ENCODE measurements at places on chromosomes 7 and 10.

DNA sequence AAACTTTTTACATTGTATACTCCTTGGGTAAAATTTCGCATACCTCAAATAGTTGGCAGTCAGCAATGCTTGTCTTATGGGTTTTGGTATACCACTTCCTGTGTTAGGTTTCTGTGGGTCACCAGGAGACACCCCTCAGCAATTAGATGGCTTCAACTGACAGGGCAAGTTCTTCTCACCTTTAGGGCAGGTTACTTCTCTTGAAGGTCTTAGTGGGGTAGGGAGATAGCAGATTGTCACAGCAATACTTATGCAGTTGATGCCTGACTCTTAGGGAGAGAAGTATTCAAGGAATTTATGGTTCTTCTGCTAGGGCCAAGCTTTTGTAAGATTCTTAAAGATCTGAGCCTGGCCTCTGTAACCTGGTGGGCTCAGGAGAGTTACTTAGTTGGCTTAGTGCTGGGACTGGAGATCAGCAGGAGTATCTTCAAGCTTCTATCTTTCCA is 42.9 kb downstream of the MKLN1 start:
- no peak for DNase-seq

GRCh38 chr10:78362406-78363022 is 328.9 kb downstream of the RPS24 start:
- no peak for DNase-seq

- DNase-seq, result no peak
Observed at GRCh38 chr7:85014936-85015660, 171.8 kb downstream of the SEMA3D start.

DNA sequence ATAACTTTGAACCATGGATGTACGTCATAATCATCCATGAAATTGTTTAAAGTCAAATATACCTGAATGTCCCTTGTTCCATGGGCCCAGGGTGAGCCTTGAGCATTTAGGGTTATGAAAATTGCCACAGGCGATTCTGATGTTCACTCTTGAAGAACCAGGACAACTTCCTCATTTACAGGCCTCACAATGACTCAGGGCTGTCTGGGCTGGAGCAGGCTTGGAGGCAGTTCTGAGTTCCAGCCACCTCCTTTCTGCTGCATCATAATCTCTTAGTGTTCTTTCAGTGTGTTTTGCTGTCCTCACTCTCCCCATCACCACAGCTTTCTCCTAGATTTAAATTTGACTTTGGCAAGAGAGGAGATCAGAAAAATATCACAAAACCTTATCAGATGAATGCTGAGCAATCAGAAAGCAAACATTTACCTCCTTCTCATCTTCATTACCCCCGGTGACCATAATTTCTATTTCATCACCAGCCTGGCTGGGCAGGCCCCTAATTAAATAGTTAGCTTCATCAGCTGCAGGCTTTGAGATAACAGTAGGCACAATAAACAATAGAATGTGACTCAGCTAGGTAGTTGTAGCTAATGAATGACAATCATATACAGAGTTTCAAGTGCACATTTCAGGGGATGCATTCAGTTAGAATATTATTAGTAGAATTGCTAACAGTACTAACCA is 571.0 kb downstream of the SH2D4B start:
- DNase-seq, result no peak

DNA sequence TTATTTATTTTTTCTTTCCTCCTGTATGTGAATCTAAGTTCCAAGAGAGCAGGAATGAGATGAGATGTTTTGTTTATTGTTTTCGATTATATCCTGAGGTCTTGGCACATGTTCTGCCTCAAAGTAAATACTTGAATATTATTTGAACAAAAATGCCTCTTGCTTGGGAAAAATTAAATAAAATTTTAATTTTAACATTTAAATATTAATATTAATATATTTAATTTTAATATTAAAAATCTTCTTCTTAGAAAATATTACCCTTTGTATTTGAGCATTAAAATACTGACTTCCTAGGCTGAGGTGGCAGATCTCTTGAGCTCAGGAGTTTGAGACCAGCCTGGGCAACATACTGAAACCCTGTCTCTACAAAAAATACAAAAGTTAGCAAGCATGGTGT is 123.4 kb upstream of the SEMA3D start:
- no peak for DNase-seq

DNA sequence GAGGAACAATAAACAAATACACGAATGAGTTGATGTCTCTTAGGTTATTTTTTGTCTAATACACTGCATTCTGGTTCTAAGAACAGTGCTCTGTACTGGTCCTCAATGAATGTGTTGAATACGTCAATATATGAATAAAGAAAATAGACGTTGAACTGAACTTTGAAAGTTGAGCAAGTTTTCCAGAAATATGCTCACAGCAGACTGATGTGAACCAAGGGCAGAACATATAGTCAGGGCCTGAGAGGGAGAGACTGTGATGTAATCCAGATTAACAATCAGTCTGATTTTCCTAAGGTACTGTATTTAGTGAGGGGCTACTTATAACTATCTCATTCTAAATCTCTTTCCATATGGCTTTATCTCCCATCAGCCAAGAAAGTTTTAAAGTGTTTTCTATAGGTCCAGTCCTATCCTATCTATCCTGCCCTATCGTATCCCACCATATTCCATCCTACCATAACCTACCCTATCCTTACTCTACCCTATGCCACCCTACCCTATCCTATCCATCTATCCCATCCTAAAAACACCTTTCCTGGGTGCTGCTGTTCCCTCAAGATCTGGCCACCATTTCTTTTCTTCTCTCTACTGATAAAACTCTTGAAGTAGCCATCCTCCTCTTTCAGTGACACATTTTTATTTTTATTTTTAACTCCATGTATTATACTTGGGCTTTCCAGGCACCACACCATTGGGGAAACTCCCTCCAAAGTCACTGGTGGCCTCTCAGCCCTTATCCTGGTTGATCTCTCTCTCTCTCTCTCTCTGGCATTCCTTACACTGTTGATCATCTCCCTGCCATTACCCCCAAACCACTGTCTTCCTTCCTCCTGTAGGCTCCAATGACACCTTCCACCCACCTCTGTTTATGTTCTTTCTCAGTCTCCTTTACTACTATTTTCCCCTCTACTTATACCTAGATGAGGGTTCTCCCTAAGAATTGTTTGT is 212.3 kb upstream of the SLC26A5 start:
- DNase-seq, result no peak

DNA sequence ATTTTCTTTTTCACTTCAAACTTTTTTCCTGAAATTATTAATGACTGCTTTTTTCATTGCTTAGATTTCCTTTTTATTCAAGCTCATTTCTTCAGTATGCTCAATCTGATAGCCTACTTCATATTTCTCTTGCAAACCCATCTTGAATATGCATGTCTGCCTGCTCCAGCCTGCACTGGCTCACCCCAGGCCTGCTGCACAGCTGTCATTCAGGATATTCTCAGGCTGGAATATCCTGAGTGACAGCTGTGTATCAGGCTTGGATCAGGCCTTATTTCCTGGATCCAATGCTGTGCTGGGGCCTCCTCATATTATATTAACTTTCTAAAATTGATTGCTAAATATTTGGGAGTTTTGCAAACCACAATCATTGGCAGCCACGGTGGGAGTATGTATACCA is 120.2 kb upstream of the TNS3 start:
- DNase-seq, result no peak

GRCh38 chr7:66099232-66099550 is 15.5 kb upstream of the CRCP start:
- no peak for DNase-seq

- no peak for DNase-seq
Observed at GRCh38 chr7:12706900-12707536, 19.6 kb downstream of the ARL4A start.

GRCh38 chr10:11799736-11800080 is 23.4 kb upstream of the PROSER2 start:
- no peak for DNase-seq

DNA sequence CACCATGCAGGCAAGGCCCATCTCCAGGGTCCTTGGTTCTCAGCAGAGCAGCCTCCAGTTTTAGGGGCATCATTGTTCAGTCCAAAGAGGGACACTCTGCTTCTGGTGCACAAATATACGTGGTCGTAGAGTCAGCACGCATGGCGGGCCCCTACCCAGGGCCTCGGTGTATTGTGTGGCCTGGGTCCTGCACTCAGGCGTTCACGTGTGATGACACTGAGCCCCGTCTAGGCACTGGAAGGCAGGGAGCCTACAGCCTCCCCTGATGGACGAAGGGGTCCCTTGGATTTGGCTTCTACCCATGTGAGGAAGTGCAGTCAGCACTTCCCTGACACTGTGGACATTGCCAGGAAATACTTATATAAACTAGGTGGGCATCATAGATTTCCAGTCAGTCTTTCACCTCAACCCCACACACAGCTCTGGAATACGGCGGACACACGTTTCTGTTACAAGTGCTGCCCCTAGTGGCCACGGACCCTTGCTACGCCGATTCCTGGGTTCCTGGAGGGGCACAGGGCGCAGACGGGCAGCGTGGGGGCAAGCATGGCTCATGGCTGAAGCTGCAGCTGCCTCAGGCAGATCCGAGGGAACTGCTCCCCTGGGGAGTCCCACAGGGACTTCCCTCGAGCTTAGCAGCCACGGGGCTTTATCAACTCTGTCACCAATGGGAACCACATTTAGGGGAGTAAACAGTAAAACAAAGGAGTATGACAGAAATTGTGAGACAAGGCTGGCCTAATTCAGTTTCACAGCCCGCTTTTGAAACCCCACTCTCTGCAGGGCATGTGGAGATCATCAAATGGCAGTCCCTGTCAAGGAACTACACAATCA is 25.4 kb downstream of the AIFM2 start:
- DNase-seq, result no peak

DNA sequence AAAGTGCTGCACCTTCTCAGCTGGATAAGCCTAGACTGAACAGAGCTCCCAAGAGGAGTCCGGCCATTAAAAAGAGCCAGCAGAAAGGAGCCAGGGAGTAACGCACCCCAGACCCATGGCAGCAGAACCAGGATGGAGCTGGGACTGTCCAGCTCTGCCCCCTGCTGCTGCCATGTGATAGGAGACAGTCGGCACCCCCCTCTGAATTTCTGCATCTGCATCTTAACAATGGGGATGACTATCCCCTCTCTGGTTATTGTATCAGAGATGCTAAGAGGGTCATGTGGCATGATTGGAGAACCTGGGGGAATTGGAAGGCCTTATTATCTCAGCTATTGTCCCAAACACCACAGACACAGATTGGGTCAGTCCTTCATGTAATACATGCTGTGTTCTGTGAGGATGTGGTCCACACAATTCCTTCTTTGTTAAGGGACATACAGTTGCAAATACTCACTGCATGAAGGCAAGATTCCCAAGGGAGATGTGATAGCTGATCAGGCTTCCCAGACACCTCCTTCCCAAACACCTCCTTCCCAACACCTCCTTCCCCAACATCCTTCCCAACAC is 29.3 kb downstream of the PLEKHS1 start:
- no peak for DNase-seq
